Left ventricle myocardium superior (tissue), 1 donor: ENCODE measurements at places on chromosomes 1 and 21. TPM values are rescaled to one million over a fixed set of nuclear protein-coding genes. Genes with fewer than 3 reads are reported as not detected.
A peak's percentile ranks its signal among the peaks of the same experiment; 100 is the strongest.

DNA sequence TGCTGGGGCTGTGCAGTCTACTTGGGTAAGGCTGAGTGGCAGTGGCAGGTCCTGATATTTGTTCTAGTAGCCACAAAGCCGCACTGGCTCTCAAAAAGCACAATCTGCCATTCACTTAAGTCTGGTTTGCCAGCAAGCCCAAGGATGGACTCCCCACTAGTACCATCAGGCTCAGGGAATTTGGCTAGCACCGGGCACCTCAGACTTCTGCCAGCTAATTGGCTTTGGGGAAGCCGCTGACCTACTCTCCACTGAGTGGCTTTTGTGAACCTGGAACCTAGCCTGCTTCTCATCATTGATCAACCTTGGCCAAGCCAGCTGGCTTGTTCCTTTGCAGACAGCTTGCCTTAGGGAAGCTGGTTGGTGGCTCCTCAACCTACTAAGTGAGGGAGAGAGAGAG, 83.1 kb downstream of the ESRRG start:
- peak; percentile 30 for DNase-seq

DNA sequence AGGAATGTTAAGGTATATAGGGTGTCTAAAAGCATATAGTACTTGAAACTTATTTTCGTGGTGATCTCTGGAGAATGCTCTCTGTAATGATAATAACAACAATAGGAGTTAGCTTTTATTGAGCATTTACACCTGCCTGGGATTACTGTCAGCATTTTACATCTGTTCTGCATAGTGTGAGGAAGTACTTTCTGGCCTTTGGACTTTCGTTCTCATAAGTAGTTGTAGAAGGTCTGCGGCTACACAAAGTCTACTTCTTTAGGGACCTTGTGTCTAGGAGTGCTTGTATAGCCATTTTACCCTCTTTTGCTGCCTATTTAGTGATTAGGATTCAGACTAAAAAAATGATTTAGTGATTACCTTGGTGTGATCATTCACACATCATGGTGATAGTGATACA, 103.6 kb upstream of the GPR52 start:
- no peak for DNase-seq

DNA sequence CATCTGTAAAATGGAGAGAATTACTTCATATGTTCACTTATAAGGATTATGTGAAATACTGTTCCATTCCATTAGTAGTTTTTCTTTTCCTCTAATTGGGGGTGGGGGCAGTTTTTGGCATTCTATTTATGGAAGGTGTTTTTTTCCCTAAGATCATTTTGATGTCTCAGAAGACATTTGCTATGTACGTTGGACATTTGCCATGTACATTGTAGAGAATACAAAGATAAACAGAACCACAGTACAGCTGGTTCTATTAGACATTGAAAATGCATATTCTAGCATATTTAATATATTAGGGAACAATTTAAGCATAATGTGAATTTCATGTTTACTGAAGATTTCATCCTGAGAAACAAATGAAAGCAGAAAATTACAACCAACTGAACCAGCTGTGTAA, 98.5 kb downstream of the PTBP2 start:
- no peak for DNase-seq

DNA sequence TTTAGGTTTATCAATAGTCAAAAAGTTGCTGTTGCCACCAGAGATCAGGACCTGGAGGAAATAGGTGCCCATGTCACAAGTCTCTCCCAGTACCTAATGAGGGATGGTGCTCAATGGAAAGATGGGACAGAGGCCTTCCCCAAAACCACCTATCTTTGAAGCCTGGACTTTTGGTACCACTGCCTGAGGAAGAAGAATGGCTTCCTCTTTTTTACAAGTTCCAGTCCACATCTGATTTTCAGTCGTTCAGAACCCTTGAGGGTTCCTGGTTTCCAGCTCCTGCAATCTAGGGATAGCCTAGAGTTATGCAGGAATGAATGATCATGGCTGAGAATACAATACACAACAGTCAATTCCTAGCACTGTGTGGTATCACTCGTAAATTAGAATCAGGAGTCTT, 5.7 kb downstream of the CATSPERE start:
- DNase-seq, result no peak

DNA sequence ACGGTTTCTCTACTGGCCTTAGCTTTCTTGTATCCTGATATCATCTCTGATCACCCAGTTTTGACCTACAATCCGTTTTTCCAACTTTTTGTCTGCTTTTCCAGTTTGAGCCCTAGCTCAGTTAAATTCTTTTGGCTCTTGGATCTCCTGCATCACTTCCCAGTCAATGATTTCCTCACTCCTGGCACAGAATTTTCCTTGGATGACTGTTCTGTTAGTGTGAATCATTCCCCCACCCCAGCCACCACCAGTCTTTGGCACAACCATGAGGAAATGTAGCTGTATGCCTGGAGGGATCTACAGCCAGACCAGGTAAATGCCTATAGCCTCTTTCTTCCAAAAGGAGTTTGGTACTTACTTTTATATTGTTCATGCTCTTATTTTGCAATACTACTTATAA, 187.2 kb upstream of the PTGFR start:
- peak; percentile 37 for DNase-seq

DNA sequence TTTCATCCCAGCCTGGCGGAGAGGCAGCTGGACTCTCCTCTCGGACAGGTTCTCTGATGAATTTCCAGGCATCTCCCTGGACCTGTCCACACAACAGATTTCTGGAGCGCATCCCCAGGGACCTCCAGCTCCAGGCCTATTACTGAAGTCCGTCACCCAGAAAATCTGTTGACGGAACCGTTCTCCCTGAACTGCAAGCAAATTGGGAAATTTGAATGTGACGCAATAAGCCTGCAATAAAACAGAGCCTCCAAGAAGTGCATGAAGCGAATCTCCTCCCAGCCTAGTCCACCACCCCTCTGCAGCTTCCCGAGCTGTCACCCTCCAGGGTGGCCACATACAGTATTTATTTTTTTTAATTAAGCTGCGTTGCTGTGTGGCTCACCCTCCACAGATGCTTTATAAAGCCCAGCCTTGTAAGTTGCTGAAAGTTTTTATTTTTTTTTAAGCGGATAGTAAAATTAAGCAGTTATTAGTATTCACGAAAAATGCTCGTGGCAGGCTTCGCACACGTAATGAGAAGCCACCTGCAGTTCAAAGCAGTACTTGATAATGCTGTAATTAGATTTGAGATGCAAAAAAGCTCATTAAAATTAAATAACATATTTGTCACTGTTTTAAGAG, 173.3 kb downstream of the CAMTA1 start:
- no peak for DNase-seq

GRCh38 chr1:27668808-27669723, 2.9 kb downstream of the IFI6 start:
- DNase-seq, result peak; percentile 86

DNA sequence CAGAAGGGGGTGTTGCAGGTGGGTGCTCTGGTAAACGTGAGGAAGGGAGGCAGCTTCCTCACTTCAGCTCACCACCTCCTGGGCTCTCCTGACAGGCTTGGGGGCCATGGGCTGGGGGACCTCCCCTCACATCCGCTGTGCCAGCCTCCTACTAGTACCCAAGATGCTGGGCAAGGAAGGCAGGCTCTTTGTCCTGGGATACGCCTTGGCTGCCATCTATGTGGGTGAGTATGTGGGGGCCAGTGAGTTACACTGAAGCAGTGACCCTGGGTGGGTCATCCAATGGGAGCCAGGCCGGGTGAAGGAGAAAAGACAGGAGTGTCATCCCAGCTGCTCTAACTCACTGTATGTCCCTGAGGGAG, 5.7 kb downstream of the DCST1 start:
- DNase-seq, result no peak

- no peak for DNase-seq
Observed at GRCh38 chr1:154445040-154445472, 39.9 kb downstream of the IL6R start.

- DNase-seq, result no peak
Observed at GRCh38 chr1:241749945-241750695, 97.9 kb upstream of the EXO1 start.

DNA sequence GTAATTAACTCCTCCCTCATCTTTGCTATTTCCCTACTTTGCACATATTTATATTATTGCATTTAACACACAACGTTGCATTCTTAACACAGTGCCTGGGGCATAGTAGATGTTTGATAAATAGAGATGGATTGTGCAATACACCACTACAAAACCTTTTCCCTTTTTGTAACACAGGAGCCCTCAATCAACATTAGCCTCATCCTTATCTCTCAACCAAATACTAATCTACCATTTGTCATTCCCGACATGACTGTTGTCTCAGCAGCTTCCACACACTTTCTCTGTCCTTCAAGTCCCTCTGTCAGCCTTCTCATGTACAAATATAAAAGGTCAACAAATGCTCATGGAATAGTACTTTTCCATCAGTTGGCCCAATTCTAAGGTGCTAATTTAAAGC, 78.9 kb upstream of the KCNK2 start:
- no peak for DNase-seq

DNA sequence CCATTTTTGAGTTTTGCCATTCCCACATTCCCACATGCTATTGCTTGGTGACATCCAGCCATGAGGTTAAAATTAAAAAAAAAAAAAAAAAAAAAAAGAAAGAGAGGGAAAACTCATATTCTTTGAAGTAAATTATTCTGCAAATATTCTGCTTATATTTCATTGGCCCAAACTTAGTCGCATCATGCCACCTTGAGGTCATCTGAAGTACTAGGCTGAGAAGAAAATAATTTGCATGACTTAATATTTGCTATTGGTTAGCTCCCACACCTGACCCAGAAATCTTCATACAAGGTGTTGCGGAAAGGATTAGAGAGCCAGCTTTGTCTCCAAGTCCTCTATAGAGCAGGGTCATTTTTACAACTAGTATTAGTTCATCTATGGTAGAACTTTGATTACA, 2206.0 kb downstream of the MRPL39 start:
- no peak for DNase-seq

- no peak for DNase-seq
Observed at GRCh38 chr1:24893431-24893830, 36.6 kb downstream of the RUNX3 start.

- peak; percentile 97 for DNase-seq
Observed at GRCh38 chr1:33180226-33180910, 1.5 kb downstream of the TRIM62 start.

GRCh38 chr1:248585266-248585665, 10.7 kb upstream of the OR2T34 start:
- no peak for DNase-seq

- DNase-seq, result no peak
Observed at GRCh38 chr1:18879791-18880309, 20.4 kb upstream of the TAS1R2 start.

GRCh38 chr1:38044221-38045215, 2.1 kb downstream of the POU3F1 start:
- DNase-seq, result no peak

- no peak for DNase-seq
Observed at GRCh38 chr1:107940017-107940577, 24.9 kb downstream of the VAV3 start.

GRCh38 chr1:86714561-86715244, 10.3 kb downstream of the SH3GLB1 start:
- no peak for DNase-seq

- peak; percentile 76 for DNase-seq
Observed at GRCh38 chr1:204941421-204942338, 71.0 kb downstream of the NFASC start.

DNA sequence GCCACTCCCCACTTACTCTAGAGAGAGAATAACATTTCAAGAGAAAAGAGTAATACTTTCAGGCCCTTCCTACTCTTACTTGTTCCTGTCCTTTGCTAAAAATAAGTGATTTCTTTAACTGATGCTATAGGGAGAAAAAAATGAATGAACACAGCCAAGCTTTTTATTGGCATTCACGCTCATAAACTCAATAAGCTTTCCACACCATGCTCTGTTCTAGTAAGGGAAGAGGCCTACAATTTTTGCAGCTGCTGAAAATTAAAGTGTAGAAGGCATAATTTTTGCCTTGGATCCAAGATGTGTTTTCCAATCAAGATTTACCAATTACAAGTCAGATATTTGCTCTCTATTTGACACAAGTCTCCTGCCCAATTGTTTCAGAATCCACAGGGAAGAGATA, 188.1 kb upstream of the RGS18 start:
- DNase-seq, result no peak

GRCh38 chr1:186188004-186188539, 187.0 kb downstream of the TPR start:
- DNase-seq, result no peak

SPRR1B gene
- total RNA-seq, result not detected

CHIA gene
- not detected for total RNA-seq

FLG gene
- not detected for total RNA-seq

SPATA45 gene
- not detected for total RNA-seq

FABP3 gene
- total RNA-seq, result 4,698 TPM

CDKN2C gene
- 16.9 TPM for total RNA-seq

EFNA1 gene
- total RNA-seq, result 51.0 TPM

KRTAP19-1 gene
- not detected for total RNA-seq

BATF3 gene
- 1.6 TPM for total RNA-seq

SLC45A1 gene
- total RNA-seq, result 2.0 TPM

RGS5 gene
- 278 TPM for total RNA-seq

LEMD1 gene
- total RNA-seq, result not detected

FCRL2 gene
- total RNA-seq, result not detected

LPAR3 gene
- 20.4 TPM for total RNA-seq

PCSK9 gene
- not detected for total RNA-seq

ZNF593OS gene
- not detected for total RNA-seq

ZFP69B gene
- 0.87 TPM for total RNA-seq

EEIG2 gene
- total RNA-seq, result 5.0 TPM
